NCI-H345 (cell line): ENCODE measurements at places on chromosomes 16 and 17.

DNA sequence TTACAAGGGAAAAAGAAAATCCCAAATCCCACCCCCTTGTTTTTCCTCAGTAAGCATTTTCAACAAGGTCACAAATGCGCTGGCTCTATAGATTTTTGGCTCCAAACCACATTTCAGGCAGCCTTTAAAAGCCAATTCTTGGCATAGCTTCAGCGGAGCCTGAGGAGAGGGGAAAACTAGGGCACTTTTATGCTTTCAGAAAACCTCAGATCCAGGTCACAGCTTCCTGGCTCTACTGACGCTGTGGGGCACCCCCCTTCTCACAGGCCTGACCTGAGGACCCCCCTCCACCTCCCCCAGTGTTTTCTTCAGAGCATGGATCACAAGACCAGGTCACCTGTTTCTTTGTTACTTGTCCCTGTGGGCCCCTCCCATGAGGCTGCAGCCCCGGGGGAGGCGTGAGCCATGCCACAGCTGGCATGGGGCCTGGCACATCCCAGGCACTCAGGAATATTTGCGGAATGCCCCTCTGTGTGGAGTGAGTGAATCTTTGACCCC lies 30.1 kb upstream of the MTSS2 start:
- no peak for DNase-seq

GRCh38 chr16:54936979-54937670 lies 6.5 kb downstream of the IRX5 start:
- no peak for DNase-seq

GRCh38 chr17:32461853-32462617 lies 17.7 kb downstream of the PSMD11 start:
- peak; percentile 38 for DNase-seq

- no peak for DNase-seq
These were observed 26.2 kb downstream of the C16orf78 start for GRCh38 chr16:49399594-49400364.

DNA sequence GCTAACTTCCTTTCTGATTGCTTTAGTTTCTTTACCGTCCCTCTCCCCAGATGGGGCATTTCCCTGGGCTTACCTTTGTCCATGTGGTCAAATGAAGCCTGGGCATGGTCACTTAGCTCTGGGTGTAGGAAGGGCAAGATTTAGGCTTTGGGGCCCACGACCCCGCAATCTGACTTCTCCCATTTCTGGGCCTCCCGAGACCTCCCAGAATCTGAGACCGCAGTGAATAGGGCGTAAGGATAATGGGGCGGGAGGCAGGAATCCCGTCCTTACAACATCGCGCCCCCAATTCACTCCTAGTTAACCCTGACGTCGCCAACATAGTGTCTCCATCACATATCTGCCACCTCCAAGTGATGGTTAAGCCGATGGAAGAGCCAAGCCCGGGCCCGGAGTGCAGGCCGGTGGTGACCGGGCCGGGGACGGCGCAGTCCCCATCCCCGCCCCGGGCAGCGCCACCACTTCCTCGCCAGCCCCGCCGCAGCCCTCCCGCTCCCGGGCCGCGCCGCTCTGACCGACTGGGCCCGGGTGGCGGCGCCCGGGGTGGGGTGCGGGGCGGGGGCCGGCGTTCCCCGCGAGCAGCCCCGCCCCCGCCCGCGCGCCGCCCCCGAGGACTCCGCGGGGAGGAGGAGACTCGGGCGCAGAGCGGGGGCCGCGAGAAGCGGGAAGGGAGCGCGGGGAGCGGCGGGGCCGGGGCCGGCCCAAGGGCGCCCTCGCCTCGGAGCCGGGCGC lies at the start of gene RHBDL3:
RHBDL3 (plus strand) TSS at position 641 of the 732 bp plus-strand sequence. CDS start 358 bp downstream, outside the sequence.
- peak; percentile 13 for DNase-seq

GRCh38 chr17:773467-774312 lies 8.4 kb downstream of the GLOD4 start:
- DNase-seq = no peak

DNA sequence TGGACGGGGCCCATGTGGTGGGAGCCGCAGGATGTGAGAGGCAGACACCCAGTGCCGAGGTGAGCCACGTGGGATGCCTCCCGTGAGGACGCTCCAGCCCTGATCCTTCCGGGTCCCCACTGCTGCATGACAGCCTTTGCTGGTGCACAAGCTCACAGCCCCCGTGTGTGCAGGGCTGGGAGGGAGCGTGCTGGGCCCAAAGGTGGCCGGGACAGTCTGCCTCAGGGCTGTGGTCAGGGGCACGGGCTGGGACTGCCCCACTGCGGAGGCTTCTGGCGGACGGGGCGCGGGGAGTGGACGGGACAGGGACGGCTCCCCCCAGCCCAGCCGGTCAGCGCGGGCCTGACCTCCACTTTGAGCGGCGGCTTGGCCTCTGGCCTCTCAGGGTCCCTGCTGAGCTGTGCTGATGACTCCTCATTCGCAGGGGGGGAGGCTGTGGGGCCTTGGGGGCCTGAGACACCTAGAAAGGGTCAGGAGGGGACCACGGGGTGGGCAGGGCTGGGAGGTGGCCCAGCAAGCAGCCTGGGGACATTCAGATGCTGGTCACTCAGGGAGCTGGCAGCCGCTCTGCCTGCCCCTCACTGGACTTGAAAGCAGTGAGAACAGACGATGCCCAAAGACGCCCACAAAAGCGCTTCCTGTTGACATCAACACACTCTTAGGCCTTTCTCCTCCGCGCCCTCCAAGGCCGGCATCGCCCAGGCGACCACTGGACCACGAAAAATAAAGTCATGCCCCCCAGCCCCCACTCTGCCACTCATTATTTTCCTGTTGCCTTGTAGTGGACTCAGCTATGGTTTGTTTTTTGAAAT lies 9.3 kb upstream of the METRNL start:
- no peak for DNase-seq

DNA sequence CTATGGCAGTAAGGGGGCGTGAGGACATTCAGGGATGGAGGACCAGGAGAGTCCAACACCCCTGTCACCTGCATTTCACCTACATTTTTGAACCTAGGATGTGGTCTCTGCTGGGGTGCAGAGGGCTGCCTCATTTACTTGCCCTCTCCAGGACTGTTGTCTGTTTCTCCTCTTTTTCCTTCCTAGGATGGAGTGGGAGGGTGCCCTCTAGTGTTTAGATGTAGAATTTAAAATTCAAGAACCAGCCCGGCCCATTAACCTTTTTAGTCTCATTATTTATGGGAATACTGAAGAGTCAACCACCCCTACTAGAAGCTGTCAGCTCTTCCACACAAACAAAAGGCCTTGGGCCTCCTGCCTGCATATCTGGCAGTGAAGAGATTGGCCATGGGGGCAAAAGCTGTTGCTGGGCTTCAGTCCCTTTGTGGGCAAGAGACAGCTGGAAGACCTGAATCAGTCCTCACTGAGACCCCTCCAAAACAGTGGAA lies 2.5 kb upstream of the STARD3 start:
- DNase-seq = peak; percentile 38

DNA sequence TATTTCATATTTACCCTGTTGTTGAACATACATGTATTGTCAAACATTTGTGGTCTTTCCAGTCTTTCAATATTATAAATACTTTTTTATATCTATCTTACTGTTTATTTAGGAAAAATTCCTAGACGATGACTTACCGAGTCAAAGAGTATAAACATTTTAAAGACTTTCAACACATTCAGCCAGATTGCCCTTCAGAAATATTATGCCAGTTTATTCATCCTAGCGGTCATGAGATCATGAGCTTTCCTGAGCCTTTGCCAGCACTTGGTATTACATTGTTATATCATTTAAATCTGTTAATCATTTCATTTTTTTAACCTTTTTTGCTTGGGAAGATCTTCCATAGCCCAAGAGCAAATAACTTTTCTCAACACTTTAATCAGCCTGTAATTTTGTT lies 197.4 kb downstream of the SPECC1 start:
- no peak for DNase-seq

- DNase-seq = no peak
These were observed 71.3 kb downstream of the FTO start for GRCh38 chr16:53775106-53775820.

DNA sequence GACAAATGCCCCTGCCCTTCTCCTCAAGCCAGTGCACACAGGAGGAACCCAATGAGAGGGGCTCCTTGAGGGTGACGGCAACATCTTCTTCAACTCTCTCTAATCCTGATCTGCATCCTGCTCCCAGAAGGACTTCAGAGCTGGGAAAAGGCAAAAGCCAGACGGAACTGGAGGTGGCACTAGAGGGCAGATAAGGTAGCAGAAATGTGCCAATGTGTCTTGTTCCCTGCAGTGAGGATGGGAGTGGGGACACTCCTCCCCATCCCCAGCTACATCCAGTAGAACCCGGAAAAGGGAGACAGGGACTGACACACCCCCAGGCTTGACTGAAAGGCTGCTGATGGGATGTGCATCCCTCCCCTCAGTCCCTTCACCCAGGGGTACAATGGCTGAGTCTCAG lies 28.5 kb downstream of the SRCIN1 start:
- no peak for DNase-seq

GRCh38 chr16:10616756-10617640 lies 36.6 kb upstream of the EMP2 start:
- DNase-seq = peak; percentile 63

GRCh38 chr17:17621254-17621653 lies 29.7 kb upstream of the PEMT start:
- no peak for DNase-seq

- no peak for DNase-seq
These were observed 35.2 kb downstream of the KIAA0513 start for GRCh38 chr16:85062845-85063244.

DNA sequence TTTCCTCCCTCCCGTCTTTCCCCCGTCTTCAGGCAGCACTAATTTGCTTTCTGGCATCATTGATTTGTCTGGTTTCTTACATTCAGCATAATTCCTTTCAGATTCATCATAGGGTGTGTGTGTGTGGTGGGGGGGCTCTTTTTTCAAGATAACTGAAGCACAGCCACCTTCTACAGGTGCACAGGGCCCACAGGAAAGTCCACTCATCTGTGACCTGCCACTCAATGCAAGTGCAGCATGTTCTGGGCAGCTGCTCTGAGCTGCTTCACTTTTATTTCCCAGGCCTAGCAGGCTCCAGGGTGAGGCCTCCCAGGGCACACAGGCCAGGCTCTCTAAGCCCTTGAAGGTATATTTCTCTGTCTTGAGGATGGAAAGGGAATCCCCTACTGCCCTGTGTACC lies 35.2 kb upstream of the MYH10 start:
- DNase-seq = no peak

DNA sequence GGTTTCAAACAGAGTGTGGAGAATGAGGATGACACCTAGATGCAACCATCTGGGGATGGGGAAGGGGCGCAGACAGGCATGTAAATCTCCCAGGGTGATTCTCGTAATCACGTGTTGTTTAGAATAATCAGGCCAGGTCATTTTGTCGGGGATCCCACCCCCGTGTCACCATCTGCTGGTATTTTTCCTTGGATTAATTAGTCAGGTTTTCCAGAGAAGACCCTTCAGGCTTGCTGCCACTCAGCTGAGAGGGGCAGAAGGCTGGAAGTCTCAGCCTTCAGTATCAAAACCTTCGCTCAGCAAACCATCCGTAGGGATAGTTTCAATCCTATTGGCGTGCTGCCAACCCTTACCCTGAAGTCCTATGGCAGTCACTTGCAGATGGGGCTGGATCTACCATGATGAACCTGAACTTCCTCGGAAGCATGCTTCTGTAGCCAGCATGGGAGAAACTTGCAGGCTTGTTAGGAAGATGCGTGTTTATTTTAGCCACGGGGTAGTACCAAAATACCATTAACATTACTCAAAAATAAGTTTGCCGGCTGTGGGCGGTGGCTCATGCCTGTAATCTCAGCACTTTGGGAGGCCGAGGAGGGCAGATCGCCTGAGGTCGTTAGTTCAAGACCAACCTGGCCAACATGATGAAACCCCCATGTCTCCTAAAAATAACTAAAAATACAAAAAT lies 7.5 kb upstream of the ADCY9 start:
- no peak for DNase-seq

DNA sequence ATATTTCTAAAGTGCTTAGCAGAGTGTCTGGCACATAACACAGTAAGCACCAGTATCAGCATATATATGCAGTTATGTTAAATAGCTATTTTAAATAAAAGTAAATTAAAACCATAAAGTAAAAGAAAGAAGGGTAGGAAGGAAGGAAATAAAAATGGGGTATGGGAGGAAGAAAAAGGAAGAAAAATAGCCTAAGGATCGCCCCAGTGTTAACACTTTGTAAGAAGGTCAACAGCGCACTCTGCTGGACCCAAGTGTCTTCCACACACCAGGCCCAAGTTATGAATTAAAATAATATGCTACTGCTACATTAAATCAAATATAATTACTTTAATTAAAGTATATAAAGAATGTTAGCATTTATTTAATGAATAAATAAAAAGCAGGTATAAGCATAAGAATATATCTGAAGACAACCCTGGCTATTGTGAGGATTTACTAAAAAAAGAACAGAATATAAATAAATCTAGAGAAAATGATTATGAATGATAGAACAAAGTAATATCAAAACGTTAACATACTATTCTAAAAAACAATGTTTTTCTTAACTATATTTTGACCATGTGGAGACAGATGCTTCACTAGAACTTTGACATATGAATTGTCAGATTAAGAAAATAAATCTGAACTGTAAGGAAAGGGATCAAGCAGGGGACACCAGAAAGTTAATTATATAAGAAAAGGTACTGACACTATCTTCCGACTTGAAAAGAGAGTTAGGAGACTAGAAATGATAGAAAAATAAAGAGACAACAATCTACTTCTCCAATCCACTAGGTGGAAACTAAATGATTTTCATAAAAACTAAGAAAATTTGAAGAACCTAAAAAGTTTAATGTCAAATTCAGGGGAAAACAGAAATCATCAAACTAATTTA lies 25.9 kb downstream of the BRIP1 start:
- peak; percentile 19 for DNase-seq

DNA sequence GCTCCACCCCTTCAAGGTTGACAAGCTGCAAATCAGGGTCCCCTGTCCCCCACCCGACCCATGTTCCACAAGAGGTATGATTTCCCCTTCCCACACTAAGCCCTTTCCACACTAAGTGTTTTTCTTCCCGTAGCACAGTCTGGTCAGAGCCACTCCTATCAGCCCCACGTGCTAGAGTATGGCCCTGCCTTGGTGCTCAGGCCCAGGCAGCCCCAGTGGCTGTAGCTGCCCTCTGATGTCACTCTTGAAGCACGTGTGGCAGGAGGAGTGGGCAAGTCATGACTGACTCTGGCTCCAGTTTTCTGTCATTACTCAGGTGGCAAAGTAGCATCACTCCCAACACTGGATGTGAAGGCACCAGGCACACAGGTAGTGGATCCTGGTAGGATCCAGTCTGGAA lies 35.4 kb upstream of the ERN1 start:
- DNase-seq = no peak

DNA sequence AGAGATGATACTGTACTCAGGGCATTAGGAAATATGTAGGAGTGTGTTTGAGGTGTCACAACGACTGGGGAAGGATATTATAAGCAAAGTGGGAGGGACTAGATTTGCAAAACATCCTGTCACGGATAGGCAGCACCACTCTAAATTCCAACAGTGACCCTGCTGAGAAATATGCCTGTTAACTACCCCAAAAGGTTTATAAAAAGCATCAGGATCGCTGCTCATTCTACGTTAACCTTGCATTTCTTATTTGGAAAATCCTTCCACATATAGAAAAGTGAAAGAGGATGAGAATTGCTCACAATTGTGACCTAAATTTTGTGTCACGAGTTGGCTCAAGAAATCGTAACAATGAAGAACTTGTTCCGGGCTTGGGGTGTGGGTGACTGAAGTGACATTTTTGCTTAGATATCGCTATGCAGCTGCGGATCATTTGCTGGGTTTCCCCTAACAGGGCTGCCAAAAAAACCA lies 51.6 kb downstream of the N4BP1 start:
- DNase-seq = no peak
